ENCODE measurements at places on chromosomes 7 and 10.

DNA sequence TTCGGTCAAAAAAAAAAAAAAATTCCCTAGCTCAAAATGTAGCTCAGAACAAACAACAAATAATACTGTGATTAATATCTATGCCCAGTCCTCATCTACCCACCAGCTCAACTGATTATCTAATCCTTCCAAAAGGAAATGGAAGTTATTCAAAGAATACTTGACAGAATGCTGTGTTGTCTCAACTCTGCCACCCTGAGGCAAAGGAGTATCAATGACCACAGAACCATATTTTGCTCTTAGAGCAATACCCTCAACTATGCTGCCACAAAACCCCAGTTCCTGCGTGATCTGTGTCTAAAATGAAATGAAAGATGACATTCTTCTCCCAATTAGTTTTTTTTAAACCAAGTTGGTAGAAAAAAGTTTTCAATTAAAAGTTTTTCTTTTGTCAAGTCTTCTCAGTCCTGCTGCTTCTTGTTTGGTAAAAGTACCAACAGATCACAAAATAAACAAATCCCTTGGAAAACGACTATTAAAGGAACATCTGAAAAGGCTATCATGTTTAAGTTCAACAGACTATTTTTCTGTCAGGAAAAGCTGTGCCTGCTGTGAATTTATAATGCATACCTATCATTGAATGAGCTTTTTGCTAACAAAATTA is 21.6 kb downstream of the RBM28 start:
- DNase-seq = no peak

GRCh38 chr10:70109064-70109729 is 23.4 kb downstream of the AIFM2 start:
- no peak for DNase-seq

GRCh38 chr10:110556969-110557601 is 10.4 kb upstream of the SMC3 start:
- peak; percentile 49 for DNase-seq

DNA sequence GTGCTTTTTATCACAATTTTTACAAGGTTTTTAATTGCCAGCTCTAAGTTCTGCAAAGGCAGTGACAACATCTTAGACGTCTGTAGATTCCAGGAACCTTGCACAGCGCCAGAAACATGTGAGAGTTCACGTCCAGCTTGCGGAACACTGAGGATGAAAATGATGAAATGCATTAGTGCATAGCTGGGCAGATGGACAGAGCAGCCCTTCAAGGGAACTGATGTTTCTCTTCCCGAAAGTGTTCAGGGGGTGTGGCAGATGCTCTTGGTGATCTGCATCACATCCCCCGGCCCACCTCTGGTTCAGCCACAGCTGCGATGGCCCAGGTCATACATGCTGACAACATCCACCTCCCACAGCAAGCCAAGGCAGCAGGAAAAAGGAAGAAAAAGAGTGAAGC is 40.9 kb downstream of the ITIH5 start:
- DNase-seq = no peak

- no peak for DNase-seq
These were observed 68.8 kb downstream of the DGKB start for GRCh38 chr7:14833707-14834106.

- no peak for DNase-seq
These were observed 266.5 kb upstream of the YAE1 start for GRCh38 chr7:39299695-39300094.

DNA sequence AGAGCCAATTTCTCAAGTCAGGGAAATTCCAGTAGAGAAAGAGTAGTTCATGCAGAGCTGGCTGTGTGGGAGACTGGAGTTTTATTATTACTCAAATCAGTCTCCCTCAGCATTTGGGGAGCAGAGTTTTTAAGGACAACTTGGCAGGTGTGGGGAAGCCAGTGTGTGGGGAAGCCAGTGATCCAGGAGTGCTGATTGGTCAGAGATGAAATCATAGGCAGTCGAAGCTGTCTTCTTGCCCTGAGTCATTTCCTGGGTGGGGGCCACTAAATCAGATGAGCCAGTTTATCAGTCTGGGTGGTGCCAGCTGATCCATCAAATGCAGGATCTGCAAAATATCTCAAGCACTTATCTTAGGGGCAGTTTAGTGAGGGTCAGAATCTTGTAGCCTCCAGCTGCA is 194.6 kb upstream of the NRG3 start:
- no peak for DNase-seq

GRCh38 chr7:16735020-16735419 is 18.5 kb upstream of the TSPAN13 start:
- DNase-seq = no peak

DNA sequence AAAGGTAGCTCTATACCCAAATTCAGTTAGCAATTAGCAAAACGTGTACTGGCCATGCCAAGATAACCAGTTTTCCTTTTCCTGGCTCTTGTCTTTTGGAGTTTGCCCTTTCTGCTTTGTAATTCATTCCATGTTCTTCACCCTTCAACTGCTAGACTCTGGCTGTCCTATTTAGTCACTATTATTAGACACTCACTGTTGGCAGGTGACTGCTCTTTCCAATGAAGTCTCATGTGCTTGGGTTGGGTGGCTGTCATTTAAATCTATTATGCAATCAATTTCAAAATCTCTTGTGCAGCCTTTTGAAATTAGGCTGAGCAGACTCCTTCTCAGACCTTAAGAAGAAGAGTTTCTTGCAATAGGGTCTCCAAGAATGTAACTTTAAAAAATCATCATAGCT is 266.5 kb downstream of the GPR158 start:
- DNase-seq = no peak

DNA sequence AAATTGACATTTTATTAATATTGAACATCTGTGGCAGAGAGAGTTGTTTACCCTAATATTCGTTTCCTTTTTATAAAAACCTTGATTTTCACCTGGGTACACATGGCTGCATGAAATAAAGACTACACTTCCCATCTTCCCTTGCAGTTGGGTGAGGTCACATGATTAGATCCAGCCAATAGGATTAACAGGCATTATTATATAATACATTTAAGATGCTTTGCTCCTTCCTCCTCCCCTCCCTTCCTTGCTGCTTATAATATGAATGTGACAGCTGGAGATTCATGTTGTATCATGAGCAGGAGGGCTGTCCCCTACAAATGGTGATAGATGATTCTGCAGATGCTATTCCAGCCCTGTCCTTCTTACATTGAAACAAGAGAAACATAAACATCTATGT is 146.6 kb downstream of the SH2D4B start:
- no peak for DNase-seq

GRCh38 chr10:99975942-99976809 is 33.6 kb downstream of the DNMBP start:
- DNase-seq = no peak

- DNase-seq = no peak
These were observed 262.4 kb downstream of the COBL start for GRCh38 chr7:51054231-51054630.

DNA sequence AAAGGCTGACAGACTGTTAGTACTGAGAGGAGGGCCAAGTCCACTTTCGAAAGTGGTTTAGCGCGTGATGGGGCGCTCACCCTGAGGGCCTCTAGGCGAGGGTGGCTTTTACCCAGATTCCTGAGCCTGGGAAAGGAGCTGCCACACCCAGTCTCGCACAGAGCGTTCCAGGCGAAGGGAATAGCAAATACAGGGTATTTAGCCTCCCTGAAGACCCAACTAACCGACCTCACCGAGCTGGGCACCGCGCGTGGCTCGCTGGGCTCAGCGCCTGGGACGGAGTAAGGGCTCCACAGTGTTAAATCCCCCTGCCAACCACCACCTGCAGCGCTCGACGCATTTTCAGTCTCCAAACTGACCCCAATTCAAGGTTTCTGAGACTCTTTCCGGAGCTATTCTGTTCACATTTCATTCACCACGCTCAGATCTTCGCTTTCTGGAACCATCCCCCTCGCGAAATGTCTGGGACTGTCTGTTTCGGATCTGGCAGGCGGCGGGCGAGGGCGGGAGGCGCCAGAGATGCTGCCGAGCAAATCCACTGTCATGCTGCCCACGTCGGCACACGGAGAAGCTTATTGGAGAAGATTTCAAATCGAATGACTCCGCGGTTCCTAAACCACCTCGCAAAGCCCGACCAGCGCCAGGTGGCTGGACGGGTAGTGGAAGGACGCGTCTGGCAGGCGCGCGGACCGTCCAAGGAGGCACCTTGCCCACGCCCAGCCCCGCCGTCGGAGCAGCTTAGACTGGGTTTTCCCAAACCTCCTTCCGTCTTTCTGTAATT is 1.4 kb upstream of the OSBPL3 start:
- no peak for DNase-seq

DNA sequence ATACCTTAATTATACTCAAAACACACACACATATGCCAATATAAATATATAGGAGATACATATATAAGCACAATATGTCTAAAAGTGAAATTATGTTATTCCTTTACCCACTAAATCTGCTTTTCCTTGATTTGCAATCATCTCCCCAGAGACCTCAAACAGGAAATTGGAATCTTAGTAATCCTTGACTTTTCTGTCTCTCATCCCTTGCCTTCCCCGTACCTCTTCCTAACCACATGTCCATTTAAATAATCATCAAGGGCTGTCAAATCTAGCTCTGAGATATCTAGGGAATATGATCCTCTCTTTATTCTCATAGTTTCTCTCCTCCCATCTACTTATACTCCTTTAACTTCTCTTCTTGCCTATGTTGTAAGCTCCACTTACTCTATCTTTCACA is 336.6 kb downstream of the HGF start:
- no peak for DNase-seq

GRCh38 chr10:70549962-70550458 is 52.5 kb downstream of the PRF1 start:
- DNase-seq = peak; percentile 60

GRCh38 chr10:33506838-33507661 is 172.6 kb upstream of the NRP1 start:
- no peak for DNase-seq

DNA sequence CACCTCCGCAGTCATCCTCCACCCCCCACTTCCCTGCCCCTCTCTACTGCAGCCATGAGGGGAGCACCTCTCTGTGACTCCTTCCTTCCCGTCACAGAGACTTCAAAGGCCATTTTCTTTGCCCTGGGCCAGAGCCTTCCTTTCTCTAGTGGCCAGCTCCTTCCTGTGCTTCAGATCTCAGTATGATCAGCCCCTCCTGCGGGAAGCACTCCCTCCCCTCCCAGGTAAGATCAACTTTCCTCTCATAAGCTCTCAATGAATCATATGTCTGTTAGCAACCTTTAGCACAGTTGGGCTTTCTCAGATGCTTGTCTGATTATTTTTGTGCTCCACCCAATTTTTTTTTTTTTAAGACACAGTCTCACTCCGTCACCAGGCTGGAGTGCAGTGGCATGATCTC is 241.0 kb upstream of the PRSS1 start:
- DNase-seq = no peak

GRCh38 chr7:140541513-140542227 is 62.4 kb upstream of the MKRN1 start:
- no peak for DNase-seq

DNA sequence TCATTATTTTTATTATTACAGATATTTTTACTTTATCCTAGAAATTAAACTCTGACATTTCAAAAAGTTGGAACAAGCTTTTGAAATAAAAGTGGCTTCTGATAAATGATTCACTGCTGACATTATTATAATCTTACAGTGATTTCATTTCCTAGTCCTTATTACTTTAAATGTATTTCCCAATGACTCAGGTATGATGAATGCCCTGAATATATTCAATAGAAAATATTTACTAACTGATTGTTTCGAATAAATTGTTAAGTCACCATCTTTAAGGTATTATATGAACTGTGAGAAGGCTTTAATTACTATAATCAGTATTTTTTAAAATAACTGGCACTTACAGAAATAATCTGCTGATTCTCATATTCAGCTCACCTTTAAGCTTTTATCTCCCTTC is 21.6 kb downstream of the DKK1 start:
- DNase-seq = no peak

DNA sequence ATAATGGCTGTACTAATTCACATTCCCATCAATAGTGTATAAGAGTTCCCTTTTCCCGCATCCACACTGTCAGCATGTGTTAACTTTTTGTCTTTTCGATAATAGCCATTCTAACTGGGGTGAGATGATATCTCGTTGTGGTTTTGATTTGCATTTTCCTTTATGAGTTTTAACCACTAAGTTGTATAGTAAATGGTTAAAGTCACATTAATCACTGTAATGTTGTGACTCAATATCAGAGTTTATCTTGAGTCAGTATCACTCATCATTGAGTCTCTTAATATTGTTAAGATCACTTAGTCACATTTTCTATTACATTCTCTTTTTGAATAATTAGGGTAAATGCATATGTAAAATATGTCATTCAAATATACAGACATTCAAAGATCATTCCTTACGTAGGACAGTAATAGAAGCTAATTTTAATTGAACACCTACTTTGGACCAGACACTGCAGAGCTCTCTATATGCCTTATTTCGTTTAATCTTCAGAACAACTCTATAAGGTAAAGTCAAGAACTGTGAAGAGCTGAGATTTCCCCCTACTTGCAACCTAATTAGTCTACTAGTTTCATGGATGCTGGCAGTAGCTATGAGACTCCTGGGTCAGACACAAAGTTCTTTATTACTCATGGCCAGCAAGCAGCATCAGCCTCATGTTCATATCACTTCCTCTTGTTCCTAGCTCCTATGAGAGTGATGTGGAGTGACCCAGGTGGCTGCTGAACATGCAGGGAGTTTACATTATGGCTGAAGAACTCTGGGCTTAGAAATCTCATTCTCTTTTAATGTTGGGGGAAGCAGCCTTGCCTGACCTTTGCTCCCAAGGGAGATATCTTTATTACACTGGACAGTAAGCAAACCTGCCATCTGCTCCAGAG is 30.5 kb downstream of the CREB5 start:
- no peak for DNase-seq

- DNase-seq = no peak
These were observed 9.9 kb downstream of the EPDR1 start for GRCh38 chr7:37930226-37930948.

DNA sequence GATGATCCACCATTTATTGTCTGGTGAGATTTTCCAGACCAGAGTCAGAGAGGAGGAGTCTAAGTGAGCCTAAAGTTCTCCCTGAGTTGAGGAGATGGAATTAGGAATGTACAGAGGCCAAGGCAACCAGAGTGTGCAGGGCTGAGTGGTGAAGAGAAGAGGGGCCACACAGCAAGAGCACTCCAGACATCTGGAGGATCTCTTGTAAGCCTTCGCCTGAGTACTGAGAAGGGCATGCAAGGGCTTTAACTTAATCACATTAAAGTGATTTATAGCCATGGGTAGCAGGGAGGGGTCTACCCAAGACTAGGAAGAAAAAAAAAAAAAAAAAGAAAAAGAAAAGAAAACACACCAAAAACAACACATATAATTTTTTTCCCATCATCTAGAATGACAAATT is 1190.4 kb downstream of the GATA3 start:
- no peak for DNase-seq

GRCh38 chr10:62959553-62959952 is 143.4 kb upstream of the EGR2 start:
- DNase-seq = no peak

GRCh38 chr7:57579454-57579853 is 129.5 kb downstream of the ZNF716 start:
- no peak for DNase-seq

DNA sequence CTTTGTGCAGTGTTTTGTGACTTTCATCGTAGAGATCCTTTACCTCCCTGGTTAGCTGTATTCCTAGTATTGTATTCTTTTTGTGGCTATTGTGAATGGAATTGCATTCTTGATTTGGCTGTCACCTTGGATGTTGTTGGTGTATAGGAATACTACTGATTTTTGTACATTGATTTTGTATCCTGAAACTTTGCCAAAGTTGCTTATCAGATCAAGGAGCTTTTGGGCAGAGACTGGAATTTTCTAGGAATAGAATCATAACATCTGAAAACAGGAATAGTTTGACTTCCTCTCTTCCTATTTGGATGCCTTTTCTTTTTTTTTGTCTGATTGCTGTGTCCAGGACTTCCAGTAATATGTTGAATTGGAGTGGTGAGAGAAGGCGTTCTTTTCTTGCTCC is 283.8 kb upstream of the LRGUK start:
- no peak for DNase-seq
